ENCODE measurements at places on chromosomes 12 and 14.

DNA sequence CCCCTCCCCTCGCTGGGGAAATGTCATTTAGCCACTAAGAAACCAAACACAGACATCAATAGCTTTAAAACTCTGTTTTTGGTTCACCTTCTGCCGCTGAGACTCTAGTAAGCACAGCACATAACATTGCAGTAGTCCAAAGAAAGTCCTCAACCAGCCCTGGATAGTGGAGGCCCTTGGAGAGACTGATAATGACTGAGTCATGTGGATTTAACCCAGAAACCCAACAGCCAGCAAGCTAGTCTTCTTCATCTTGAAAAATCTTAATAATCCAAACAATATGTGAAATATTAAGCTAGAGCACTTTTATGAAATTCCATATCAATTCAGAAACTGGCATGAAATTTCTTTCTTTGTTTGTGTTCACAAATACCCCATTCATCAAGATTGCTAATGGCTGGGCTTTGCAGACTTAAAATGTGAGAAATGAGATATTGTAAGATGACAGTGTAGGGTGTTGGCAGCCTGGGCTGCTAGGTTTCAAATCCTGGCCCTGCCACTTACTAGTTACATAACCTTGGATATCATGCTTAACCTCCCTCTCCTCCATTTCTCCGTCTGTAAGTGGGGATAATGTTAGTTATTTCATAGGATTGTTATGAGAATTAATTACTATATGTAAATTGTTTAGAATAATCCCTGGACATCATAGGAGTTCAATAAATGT, 40.1 kb downstream of the RERG start:
- DNase-seq = no peak

- no peak for DNase-seq
Observed at GRCh38 chr14:73223049-73223448, 14.3 kb upstream of the PAPLN start.

GRCh38 chr12:18165889-18166288, 75.9 kb upstream of the RERGL start:
- no peak for DNase-seq

DNA sequence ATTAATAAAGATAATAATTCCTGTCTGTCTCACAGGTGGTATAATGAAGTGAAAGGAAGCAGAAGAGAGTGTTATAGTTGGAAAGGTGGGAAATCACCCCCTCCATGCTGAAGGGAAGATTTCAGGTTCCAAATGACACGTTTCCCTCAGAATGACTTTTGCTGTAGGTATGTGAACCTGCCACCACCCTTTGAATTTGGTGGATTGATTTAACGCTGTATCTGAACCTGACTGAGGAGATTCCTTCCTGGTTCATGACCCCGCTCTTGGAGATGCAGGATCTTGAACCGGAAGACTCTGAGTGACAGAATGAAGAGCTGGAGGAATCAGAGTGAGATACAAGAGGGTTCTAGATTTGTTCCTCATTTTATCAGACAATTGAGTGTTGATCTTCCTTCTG, 20.3 kb upstream of the EMP1 start:
- no peak for DNase-seq

DNA sequence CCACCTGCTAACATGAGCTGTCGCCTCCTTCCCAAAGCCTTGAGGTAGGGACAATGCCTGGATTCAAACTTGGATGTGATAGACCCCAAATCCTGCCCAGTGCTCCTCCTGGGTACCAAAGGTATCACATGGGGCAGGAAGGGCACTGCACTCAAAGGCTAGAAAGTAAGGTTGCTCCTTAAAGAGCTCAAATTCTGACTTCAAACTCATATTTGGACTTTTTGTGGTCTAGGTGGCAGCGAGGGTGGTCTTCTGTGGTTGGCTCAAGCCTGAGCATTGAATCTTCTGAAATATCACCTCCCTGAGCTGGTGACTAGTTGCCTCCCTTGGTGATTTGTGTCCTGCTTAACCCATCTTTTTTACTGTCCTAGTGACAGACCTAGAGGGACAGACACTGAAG, 8.3 kb upstream of the RNASE4 start:
- DNase-seq = no peak

DNA sequence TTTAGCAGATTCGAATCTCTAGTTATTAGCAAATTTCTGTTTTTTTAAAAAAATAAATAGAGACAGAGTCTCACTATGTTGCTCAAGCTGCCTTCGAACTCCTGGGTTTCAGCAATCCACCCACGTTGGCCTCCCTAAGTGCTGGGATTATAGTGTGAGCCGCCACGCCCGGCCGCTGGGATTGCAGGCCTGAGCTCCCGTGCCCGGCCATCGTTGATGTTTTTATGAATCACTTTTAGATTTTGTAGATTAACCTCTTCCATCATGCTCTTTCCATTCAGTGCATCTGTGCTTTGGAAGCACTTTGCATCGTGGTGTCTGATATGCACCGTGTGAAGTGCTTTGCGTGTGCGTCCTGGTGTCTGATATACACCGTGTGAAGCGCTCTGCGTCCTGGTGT, 20.9 kb downstream of the PGAM5 start:
- DNase-seq = no peak

GRCh38 chr12:6768990-6769389, 2.8 kb downstream of the PTMS start:
- DNase-seq = no peak

- DNase-seq = no peak
Observed at GRCh38 chr12:32917094-32917611, 20.6 kb upstream of the PKP2 start.

- no peak for DNase-seq
Observed at GRCh38 chr12:47814539-47815170, 5.0 kb downstream of the HDAC7 start.

- no peak for DNase-seq
Observed at GRCh38 chr12:131487388-131488124, 223.3 kb upstream of the SFSWAP start.

DNA sequence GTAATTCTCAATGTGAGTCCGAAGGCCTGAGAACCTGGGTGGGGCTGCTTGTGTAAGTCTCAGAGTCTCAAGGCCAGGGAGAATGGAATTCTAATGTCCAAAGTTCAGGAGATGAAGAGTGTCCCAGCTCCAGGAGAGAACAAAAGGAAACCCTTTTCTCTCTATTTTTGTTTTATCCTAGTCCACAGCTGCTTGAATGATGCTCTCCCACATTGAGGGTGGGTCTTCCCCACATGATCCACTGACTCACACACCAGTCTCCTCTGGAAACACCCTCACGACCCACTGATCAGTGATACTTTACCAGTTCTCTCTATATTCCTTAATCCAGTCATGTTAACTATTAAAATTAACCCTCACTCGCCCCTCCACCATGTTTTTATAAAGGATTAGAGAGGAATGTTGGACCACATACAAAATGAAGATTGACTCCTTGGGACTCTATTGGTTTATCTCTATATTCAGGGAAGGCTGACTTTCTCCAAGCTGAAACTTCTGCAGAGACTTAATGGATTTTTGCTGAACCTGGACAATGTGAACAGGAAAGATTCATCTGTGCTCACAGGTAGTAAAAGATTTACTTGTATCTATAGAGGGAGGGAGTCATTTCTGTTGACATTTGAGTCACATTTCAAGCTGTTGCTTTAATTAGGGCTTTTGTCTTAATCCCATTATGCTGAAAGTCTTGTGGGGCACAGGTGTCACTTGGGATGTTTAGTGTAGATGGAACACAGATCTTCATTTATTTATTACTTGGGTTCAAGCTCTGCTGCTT, 1061.0 kb upstream of the TMEM132C start:
- no peak for DNase-seq

GRCh38 chr12:12081836-12082497, 11.2 kb downstream of the BCL2L14 start:
- DNase-seq = peak; percentile 11

- no peak for DNase-seq
Observed at GRCh38 chr12:45572114-45572513, 157.4 kb upstream of the ARID2 start.

GRCh38 chr12:132389026-132389425, 59.6 kb upstream of the GALNT9 start:
- no peak for DNase-seq

DNA sequence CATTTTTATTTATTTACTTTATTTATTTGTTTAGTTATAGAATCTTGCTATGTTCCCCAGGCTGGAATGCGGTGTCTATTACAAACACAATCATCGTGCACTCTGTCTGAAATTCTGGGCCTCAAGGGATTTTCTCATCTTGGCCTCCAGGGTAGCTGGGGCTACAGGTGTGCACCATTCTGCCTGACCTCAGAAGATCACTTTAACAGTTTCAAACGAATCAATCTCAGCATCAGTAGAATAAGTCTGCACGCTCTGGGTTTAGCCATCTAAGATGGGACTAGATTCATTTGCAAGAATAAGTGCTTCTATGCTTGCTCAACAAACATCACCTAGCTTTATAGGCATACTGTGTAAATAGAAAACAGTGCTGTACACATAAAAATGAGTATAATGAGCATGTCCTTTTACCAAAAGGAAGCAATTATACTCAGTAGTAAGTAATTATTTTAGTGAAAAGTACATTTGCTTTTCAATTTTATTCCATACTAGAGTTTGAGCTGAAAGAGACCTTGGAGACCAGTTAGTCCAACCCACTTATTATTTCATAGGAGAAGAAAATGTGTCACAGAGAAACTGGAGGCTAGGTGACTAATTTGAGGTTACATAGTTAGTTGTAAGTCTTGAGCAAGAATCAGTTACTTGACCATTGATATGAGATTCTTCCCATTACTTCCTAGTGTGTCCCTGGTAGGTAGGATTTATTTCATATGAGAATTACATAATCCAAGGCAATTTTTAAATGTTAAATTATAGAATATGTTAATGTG, 456.5 kb upstream of the LMO3 start:
- DNase-seq = no peak

- no peak for DNase-seq
Observed at GRCh38 chr12:122840580-122841513, 5.6 kb downstream of the HIP1R start.

DNA sequence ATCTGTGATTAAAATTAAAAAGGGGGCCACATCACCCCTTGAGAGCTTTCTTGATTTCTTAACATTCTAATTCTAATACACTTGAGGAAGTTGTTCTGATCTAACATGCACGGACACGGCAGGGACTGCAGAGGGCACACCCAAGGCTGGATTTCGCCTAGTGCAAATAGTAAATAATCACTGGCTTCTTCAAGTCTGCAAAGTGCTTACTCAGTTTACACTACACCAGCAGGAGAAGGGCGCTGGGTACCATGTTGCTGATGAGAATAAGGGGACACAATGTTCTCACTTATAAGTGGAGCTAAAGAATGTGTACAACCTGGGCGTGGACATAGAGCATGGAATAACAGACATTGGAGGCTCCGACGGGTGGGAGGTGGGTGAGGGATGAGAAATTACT, 34.2 kb downstream of the TBX5 start:
- DNase-seq = no peak

DNA sequence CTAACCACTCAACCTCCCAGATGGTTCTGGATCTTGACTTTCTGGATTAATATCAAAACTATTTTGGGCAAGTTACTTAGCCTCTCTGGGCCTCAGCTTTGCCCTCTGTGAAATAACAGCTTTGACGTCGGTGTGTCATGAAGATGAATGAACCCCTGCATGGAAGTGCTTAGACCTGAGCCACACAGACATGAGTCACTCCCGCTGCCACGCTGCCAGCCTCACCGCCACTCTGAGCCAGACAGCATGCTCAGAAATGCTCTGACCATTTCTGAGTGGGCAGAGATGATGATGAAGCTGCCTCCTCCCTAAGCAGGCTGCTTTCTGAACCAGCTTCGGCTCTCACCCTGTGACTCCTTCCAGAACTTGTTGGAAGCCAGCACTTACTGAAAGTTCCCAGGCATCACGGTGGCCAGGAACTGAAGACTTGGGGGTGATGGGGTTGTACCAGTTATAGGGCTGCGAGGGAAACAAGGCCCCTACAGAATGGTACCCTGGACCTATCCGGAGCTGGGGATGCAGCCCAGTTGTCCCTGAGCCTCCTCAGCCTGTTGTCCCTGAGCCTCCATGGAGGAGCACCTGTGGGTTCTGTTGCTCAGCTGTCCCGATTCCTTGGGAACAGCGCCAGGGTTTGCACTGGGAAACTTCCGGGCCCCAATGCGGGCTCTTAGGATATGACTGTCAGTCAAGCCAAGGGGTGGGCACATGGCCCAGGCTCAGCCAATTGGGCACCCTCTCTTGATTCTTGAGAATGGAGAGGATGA, 2.0 kb upstream of the CCDC197 start:
- DNase-seq = peak; percentile 55

DNA sequence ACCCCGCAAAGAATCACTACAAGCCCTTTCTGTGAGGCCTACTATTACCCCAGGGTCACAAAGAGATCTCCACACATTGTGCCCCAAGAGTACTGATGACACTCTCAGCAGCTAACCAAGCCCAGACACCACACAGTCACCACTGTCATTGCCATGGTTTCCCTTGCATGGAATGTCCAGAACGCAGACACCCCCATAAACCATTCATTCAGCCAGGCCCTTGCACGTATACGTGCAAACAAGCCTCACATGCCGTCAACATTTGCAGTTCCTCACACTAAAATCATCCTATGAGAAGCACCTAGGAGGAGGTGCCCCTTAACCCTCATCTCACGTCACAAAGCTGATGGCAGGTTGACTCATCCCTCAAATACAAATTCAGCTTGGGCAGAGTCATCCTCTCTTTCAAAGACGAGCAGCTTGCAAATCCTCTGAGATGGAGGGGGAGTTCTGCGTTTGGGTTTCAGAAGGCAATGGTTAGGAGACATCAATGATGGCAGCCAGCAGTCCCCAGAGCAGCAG, 17.1 kb upstream of the KRT77 start:
- DNase-seq = no peak

DNA sequence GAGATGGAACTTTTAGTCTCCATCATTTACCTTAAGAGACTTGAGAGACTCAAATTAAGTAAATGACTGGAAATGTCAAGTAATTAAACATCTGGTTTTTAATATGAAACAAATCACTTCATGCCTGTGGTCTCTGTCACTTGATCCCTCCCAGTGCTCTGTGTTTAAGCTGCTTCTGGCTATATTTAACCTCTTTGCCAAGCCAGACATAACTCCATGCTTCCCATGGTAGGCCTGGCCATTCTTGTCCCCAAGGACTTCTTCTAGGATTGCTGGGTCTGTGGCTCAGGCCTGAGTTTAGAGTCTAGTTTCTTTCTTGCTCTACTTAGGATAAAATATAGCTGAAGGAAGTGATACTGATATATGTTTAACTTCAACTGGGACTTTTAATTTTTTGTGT, 1013.6 kb downstream of the FLRT2 start:
- DNase-seq = no peak

GRCh38 chr14:96614481-96614881, 112.3 kb downstream of the PAPOLA start:
- no peak for DNase-seq

All from GM04503 (cell line).